ENCODE measurements at places on chromosomes 3 and 15.

DNA sequence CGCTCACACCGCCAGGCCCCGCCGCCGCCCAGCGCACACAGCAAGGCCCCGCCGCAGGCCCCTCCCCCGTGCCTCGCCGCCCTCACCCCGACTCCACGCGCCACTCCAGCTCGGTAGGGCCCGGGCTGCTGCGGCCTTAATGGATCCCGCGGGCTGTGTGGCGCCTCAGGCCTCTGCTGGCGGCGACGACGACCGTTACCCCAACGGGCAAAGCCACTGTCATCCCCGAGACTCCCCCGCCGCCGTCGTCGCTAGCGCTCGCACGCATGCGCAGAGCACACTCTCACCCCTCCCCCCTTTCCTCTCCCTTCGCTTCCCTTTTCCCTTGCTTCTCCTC, at the start of gene MSL2:
MSL2 (minus strand) TSS at position 272 of the 337 bp plus-strand sequence. CDS start 1,222 bp downstream, outside the sequence.
- no peak for DNase-seq
- H3K27ac ChIP-seq: peak within 1 kb of the TSS; percentile 99
- peak within 1 kb of the TSS; percentile 95 for H3K4me3 ChIP-seq

GRCh38 chr3:177229791-177230190, 32.5 kb upstream of the TBL1XR1 start:
- H3K27ac ChIP-seq: no peak overlapping the region
- DNase-seq: no peak

DNA sequence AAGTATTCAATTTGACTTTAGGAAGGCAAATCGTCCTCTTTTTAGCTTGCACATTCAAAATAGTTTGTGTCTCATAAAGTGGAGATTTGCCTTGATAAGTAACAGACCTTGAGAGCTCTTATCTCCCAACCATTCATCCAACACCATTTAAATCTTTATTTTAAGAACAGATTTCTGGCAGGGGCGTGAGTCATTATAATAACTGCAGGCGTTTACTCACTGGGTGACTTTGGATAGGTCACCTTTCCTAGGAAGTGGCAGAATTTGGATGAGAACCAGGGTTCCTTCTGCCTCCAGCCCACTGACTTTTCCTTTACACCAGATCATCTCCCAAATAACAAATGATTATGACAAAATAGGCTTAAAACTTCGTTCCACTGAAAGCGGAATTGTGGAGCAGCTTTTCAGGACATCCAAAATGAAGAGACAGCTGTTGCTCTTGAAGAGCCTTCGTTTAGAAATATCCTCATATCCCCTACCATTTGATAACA, 5.0 kb downstream of the LMCD1 start:
- H3K27ac ChIP-seq: no peak overlapping the region
- H3K27me3 ChIP-seq: no peaks in the 10 kb centered on the region
- no peak for DNase-seq

DNA sequence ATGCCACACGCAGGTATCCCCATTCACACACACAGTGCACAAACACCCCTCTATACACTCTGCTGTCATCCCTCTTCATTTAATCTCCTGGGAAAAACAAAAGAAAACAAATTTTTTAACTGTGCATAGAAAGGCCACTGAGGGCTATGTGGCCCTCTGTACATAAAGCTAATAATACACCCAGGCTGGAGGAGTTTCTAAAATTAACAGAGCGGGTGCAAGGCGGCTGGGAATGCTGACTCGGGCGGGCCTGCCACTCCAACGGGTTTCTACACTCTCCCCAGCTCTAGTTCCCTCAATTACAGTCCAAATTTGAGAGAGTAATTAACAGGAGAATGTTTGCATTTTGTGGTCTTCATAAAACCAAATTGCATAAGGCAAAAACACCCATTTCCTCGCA, 23.1 kb downstream of the HCN4 start:
- no peaks in the 10 kb centered on the region for H3K36me3 ChIP-seq
- no peaks in the 10 kb centered on the region for H3K4me1 ChIP-seq
- H3K4me3 ChIP-seq: no peak overlapping the region
- no peak overlapping the region for H3K27ac ChIP-seq
- peaks cover 20% of the 10 kb centered on the region for H3K27me3 ChIP-seq
- no peak for DNase-seq

DNA sequence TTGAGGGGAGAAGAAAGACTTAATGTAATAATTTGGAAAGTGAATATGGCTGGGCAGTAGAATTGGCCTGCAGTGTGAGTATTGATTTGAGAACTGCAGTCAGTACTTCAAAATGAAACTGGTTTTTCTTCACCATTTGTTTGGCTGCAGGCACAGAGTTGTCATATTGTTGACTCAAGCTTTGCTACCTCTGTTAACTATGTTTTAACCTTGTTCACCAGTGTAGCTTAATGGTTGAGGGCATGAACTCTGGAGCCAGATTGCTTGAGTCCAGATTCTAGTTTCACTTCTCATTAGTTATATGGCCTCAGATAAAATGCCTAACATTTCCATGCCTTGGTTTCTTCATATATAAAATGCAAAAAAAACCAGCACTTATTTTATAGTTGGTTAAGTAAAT, 64.1 kb downstream of the CFAP44 start:
- no peaks in the 10 kb centered on the region for H3K36me3 ChIP-seq
- H3K27me3 ChIP-seq: no peaks in the 10 kb centered on the region
- no peak for DNase-seq
- H3K4me3 ChIP-seq: no peak overlapping the region
- no peak overlapping the region for H3K27ac ChIP-seq
- H3K4me1 ChIP-seq: no peaks in the 10 kb centered on the region

DNA sequence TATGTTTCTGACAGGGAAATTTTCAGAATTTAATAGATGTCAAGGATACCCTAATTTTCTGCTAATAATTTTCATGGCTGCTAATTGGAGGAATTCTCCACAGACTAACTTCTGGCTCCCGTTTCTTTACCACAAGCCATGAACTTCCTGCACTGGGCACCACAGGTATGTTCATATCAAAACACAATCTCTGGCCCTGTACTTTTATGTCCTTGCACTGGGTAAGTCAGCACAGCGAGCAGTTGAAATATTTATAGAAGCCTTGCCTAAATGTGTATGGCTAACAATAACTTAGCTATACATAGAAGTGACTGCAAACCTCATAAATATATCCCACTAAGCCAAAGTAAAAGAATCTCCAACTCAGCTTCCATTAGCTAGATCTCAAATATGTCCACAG, 246.9 kb downstream of the ZIC1 start:
- H3K4me1 ChIP-seq: no peaks in the 10 kb centered on the region
- no peak for DNase-seq
- H3K27ac ChIP-seq: no peak overlapping the region
- no peaks in the 10 kb centered on the region for H3K36me3 ChIP-seq
- no peaks in the 10 kb centered on the region for H3K27me3 ChIP-seq

- no peak overlapping the region for H3K27ac ChIP-seq
- H3K27me3 ChIP-seq: no peaks in the 10 kb centered on the region
- H3K4me3 ChIP-seq: no peak overlapping the region
- no peaks in the 10 kb centered on the region for H3K36me3 ChIP-seq
- peaks cover 15% of the 10 kb centered on the region for H3K4me1 ChIP-seq
These were observed 6.4 kb upstream of the RARRES1 start for GRCh38 chr3:158738653-158739052.

DNA sequence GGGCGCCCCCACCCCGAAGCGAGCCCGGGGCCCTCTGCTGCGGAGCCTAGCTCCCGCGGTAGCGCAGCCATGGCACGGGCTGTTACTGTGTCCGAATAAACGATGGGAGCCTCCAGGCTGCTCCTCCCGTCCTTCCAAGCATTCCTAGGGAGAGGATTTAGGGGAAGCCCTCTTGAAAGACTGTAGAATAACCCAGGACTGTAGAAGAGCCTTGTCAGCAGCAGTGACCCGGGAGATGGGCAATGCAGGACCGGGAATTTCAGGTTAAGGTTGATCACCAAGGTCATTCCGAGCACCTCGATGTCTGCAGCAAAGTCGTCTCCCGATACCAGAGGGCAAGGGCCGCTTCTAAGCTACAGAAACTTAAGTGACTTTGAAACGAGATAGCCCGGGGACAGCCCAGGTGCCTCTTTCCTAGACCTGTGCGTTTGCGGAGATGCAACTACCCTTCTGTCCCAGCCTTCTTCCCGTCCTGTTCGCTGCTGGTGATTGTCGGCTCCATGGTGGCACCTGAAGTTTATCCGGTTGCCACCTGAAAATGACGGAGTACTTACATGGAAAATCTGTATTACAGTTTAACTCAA, 753 bp upstream of the MYO5A start:
- no peaks in the 10 kb centered on the region for H3K27me3 ChIP-seq
- peaks cover 9% of the 10 kb centered on the region for H3K36me3 ChIP-seq
- DNase-seq: no peak
- H3K4me3 ChIP-seq: peak overlapping the region; percentile 81

- no peak for DNase-seq
- H3K27me3 ChIP-seq: peaks cover 27% of the 10 kb centered on the region
- no peak overlapping the region for H3K4me3 ChIP-seq
- no peak overlapping the region for H3K27ac ChIP-seq
These were observed 12.9 kb downstream of the LRRC2 start for GRCh38 chr3:46553154-46553553.
